NK-92 treated with Interleukin-12 subunit alpha and Interleukin-12 subunit beta, amount 100 ng/mL, for 24 hours (cell line): ENCODE measurements at places on chromosomes 13 and 19.

GRCh38 chr13:95323930-95324662 is 22.8 kb upstream of the ABCC4 start:
- DNase-seq: no peak

DNA sequence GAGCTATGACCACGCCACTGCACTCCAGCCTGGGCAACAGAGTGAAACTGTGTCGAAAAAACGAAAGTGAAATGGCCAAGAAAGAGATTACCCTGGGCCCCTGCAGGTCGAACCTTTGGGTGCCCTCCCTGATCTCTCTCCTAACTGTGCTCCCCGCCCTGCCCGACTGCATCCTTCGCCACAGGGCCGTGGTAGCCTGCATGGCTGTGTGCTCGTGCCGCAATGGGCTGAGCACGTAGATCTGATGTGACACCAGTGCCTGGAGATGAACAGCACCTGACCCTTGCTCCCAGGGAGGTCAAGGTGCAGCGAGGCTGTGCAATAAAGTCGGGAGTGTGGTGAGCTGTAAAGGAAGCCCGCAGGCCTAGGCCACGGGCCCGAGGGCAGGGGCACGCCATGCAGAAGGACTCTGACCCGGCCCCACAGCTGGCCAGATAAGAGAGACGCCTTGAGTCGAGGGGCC is 60.2 kb downstream of the PEX11G start:
- no peak for DNase-seq

GRCh38 chr19:30652751-30653150 is 280.6 kb downstream of the ZNF536 start:
- DNase-seq: no peak

GRCh38 chr19:44789943-44790483 is 12.3 kb downstream of the CBLC start:
- DNase-seq: no peak

DNA sequence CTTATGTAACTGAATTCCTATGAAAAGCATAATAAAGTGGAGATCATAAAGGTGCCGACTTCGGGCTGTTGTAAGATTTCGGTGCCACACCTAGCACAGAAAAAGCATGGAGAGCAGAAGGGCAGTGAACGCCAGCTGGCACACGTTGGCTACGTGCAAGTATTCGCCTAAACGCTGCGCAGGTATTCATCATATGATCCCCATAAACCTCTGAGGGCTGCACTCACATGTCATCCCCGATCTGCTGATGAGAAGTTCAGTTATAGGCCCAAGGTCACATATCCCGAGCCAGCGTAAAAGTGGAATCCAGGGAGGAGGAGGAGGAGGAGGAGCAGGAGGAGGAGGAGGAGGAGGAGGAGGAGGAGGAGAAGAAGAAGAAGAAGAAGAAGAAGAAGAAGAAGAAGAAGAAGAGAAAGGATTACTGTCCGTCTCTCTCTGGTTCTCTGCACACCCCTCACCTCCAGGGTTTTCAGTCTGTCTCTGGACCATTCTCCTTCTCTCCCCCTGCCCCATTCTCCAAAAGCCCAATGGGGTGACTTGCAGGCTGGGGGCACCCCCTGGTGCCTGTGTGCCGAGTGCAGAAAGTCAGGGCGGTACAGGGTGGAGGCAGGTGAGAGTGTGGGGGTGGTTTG is 18.6 kb upstream of the CYP2S1 start:
- no peak for DNase-seq

DNA sequence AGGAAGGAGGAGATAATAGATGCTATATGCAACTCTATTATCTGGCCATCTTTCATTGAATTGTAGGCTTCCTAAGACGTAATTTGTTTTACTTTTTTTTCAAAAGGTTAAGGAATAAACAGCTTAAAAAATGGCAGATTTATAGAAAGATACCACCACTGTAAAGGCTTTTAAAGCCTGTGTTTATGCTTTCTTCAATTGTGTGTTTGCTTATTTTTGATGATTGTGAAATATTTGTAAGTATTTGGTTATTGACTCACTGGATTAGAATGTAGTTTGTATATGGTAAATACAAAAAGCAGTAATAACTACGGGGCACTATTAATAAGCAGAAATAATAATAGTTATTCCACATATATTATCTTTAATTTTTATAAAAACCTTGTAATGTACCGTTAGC is 437.9 kb downstream of the KLF5 start:
- DNase-seq: no peak

GRCh38 chr13:84358601-84359000 is 476.3 kb upstream of the SLITRK1 start:
- no peak for DNase-seq

DNA sequence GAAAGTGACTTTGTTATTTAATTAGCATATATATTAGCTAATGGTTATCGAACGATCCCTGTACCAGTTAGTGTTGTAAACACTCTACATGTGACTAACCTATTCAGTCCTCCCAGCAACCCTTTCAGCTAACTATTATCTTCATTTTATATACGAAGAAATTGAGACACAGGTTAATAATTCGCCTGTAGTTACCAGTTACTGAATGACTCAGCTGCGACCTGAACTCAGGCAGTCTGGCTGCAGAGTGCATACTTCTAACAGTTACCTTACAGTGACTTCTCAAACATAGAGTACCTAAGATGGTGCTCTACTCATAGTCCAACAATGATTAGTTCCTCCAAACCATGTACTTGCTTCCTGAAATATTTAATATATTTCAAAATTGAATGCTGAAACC is 117.7 kb downstream of the FNDC3A start:
- DNase-seq: no peak

DNA sequence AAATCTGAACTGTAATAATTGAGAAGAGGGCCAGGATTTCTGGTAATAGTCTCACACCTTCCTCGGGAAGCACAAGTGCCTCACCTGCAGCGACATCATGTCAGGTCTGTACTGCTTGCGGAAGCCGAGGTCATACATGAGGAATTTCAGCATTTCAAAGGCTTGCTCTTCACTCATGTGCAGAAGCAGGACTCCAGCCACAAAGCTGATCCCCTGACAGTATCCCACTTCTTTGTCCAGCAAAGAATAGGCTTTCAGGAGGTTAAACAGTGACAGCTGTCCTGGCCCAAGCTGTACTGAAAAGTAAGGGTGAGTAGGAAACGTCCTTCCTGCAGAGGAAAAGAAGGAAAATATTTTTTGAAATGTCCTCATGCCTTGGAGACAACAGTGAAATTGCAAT is 182.7 kb downstream of the TBC1D4 start:
- DNase-seq: no peak

- no peak for DNase-seq
These were observed 28.8 kb downstream of the DEDD2 start for GRCh38 chr19:42188665-42189064.

DNA sequence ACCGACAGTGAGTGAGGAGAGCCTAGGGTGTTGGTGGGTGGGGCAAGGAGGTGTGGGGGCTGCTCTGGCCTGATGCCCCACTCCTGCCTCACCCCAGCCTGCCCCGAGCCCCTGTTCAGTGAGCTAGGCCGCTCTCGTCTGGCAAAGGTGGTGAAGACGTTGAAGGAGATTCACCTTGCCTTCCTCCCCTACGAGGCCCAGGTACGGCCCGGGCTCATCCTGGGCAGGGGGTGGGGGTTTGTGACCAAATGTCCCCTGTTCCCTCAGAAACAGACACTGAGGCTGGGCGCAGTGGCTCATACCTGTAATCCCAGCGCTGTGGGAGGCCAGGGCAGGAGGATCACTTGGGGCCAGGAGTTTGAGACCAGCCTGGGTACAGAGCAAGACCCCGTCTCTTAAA is 3.9 kb downstream of the STXBP2 start:
- no peak for DNase-seq

DNA sequence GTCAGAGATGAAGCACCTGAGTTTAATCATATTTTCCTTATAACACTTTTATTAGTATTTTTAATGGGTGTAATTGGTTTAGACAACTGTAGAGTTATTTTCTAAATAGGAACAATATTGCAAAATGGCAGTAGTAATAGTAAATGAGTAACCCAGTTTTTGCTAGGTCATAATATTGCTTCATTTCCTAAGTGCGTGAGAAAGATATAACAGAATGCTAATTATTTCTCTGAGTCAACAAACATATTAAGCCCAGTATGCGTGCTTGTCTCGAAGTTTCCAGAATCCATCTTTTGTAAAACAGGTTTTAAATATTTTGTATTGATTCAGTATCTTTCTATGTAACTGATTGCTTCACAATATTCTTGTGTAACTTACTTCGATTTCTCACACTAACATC is 315.3 kb downstream of the MYO16 start:
- no peak for DNase-seq

GRCh38 chr13:32600890-32601289 is 14.6 kb downstream of the PDS5B start:
- DNase-seq: no peak

DNA sequence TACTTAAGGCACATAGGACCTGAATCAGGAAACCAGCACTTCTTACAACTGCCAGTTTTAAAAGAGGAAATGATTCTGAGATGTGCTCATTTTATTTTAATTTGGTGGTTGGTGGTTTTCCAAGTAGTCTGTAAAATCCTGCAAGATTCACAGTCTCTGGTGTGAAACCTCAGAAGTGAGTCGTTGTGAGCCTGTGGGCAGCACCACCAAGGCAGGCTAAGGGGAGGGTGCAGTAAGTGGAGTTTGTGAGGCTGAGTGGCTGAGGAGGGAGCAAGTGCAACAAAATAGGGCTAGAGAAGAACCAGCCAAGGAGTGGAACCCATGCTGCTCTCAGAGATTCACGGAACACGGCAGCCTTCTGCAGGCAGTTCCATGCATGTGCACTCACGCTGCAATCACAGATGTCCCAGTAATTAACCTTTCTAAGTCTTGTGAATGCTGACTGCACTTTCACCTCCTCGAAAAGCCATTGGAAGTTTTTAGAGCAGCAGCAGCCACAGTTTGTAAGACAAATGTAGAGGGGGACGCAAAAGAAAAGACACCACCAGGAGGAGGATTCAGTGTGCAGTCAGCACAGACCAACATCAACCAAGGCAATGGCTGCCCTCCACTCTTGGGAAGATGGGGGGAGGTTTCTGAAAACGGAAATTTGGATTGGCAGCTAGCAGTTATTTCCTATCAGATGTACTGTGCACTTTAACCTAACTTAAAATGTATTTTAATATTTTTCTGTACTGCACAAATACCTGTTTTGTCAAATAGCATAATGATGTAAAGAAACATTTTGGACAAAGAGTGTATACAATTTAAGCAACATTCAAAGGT is 44.9 kb downstream of the ESD start:
- DNase-seq: peak; percentile 87

DNA sequence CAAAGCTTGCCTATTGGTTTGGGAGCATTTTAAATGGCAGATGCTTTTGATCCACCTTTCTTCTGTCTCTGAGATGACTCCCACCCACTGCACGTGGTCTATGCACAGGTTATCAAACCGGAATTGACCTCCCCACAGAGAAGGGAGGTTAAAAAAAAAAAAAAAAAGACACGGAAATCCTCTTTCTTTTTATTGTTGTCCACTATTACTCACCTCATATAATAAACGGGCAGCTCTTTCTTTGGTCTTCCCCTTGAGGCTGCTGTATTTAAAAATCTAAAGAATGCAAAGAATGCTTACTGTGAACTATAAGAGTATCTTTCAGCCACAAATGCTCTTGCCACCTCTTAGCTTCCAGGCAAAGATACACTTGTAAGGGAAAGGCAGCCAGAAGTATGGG is 329.7 kb downstream of the NDFIP2 start:
- DNase-seq: no peak
